Stimulated activated CD8-positive, alpha-beta memory T cell treated with anti-CD3 and anti-CD28 coated beads, Interleukin-15, amount 100 ng/mL, for 24 hours (primary cell): ENCODE measurements at places on chromosomes 13 and 19.

DNA sequence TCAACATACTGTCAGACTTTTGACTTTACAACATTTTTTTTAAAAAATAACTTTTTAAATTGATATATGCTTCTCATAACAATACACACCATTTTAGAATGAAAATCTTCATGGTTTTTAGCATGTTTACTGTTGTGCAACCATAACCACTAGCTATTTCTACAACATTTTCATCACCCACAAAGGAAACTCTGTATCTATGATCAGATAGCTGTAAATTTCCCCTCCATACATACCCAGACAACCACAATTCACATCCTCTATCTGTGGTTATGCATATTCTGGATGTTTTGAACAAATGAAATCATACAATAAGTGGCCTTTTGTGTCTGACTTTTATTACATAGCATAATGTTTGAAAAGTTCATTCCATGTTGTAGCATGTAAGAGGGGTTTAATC, 1666.0 kb downstream of the EFNB2 start:
- DNase-seq = no peak

GRCh38 chr13:23766283-23766682, 122.9 kb downstream of the MIPEP start:
- no peak for DNase-seq

GRCh38 chr13:50069261-50069660, 54.0 kb downstream of the KCNRG start:
- no peak for DNase-seq

- no peak for DNase-seq
These were observed 9.5 kb upstream of the MED26 start for GRCh38 chr19:16637535-16637934.

- no peak for DNase-seq
These were observed 10.1 kb downstream of the C19orf38 start for GRCh38 chr19:10858204-10858828.

DNA sequence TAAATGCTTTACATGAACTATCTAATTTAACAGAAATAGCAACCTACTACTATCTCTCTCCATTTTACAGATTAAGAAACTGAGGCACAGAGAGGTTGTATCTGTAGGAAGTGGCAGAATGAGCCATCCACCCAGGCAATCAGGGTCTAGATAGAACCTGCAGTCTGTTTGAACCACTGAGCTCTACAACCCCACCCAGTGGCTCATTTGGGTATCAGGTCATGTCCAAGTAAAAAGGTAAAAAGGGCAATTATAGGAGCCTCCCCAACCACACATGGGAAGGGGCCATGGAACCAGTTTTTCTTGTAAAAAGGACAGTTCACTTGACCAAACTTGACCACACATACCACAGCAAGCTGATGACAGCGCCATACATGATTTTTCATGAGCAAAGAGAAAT, 92.9 kb upstream of the SGCG start:
- DNase-seq = no peak

GRCh38 chr19:33553530-33554310, 32.1 kb upstream of the PEPD start:
- no peak for DNase-seq

DNA sequence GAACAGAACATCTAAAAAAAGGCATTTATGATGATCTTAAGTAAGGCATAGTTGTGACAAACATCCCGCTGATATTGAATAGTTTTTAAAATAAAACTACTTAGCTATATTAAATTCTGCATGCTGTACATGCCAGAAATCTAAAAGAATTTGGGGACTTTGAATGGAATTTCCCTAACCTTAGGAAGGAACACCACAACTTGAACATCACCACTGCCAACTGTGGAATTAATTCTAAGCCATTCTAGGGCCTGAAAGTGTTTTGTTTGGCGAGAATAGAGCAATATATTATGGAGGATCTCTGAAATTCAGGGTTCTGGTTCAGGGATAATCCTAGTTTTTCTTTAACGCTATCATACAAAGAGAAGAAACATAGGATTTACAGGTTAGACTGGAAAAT, 17.8 kb upstream of the LATS2 start:
- no peak for DNase-seq

DNA sequence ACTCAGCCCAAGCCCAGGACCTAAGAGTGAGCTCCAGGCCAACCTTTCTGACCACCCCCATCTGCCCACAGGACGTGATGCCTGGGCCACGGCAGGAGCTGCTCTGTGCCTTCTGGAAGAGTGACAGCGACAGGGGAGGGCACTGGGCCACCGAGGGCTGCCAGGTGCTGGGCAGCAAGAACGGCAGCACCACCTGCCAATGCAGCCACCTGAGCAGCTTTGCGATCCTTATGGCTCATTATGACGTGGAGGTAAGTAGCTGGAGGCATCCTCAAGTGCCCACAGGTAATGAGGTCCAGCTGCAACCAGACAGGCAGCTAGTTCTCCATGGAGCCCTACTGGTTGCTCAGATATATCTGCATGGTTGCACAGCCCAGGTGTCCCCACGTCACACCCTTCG, 14.8 kb downstream of the DDX39A start:
- DNase-seq = no peak

DNA sequence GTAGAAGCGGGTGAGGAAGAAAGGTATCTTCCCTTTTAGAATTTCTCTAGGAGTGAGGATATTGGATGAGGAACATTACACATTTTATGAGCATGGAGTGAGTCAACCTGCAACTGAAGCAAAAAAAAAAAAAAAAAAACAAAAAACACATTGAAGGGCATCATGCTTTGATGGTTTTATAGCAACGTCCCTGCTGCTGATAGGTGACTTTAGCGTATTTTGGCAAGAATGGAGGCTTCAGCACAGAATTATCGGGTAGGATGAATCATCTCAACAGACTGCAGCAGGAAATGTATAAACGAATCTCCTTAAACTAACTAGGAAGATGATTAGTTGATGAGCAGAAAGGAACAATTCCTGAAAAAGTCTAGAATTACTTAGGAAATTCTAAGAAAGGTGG, 1359.6 kb upstream of the ATXN8OS start:
- no peak for DNase-seq

GRCh38 chr13:111548301-111548700, 227.9 kb downstream of the TEX29 start:
- no peak for DNase-seq

- DNase-seq = no peak
These were observed 67.5 kb downstream of the LATS2 start for GRCh38 chr13:20993661-20994440.

DNA sequence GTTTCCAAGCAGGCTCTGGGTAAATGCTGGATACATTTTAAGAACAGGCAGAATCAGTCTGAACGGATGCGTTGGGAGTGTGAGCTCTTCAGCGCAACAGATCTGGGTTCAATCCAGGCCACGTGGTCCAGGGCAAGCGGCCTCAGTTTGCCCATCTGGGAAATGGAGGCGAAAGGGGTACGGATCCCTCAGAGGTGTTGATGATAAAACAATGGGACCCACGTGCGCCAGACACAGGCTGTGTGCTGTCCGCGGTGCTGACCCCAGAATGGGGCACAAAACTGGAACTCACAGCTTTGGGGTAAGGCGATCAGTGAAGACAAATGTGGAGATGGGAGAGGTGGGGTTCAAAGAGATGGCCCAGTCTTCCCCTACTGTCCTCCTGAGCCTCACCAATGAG, 13.1 kb upstream of the PDE4C start:
- DNase-seq = no peak

DNA sequence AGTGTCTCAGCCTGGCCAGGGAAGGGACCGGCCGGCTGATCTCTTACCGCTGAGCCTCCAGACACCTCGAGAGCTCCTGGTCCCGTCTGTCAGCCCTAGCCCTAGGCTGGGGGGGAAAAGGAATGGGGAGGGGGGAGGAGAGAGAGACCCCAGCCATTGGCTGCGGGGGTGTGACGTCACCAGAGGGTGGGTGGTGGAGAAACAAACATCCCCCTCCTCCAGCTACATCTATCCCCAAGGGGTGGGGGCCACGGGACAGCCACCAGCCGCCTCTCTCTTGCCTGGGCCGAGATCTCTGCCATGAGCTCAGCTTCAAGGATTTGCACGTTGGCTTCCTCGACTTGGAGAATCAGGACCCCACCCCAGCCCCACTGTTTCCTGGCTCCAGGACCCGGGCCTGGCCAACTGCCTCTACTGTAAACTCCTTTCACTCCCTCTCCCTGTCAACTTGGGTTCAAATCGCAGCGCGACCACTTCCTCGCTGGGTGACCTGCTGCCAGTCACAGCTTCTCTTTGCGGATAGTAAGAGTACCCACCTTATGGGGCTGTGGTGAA, at the start of gene PRX:
Gene PRX (minus strand): TSS at position 88 of the 555 bp plus-strand sequence. CDS start 5,446 bp downstream, outside the sequence.
- no peak for DNase-seq

DNA sequence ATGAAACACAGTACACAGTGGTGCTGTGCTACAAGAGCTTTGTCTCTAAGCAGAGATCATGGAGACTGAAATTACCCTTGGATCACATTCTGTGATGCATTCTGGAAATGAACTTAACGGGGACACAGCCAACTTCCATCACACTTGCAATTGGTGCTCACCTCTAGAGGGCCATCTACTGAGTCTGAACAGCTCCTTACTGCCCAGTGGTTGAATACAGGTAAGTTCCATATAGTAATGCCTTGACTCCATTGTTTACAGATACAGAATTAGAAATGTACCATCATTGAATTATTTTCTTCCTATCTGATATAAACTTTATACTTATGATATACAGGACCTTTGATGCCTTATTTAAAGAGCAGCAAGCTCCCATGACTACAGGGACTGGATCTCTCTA, 686.4 kb downstream of the PCDH9 start:
- DNase-seq = no peak

GRCh38 chr19:13978351-13979243, 26.3 kb downstream of the DCAF15 start:
- no peak for DNase-seq

DNA sequence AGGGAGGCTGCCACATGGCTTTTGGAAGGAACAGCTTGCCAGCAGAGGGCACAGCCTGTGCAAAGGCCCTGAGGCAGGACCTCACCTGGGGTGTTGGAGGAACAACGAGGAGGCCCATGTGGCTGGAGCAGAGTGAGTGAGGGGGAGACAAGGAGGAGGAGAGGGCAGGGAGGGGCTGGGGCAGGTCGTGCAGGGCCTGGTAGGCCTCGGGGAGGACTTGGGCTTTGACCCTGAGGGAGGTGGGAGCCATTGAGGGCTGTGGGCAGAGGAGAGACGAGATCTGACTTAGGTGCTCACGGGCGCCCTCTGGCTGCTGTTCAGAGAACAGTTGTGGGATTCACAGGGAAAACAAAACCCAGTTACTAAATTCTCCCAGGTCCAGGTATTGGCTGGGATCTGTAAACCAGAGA, 25.2 kb downstream of the ZNRF4 start:
- no peak for DNase-seq

- no peak for DNase-seq
These were observed 24.4 kb downstream of the EPSTI1 start for GRCh38 chr13:42967660-42968059.

- no peak for DNase-seq
These were observed 104.4 kb upstream of the LSM14A start for GRCh38 chr19:34067861-34068271.

DNA sequence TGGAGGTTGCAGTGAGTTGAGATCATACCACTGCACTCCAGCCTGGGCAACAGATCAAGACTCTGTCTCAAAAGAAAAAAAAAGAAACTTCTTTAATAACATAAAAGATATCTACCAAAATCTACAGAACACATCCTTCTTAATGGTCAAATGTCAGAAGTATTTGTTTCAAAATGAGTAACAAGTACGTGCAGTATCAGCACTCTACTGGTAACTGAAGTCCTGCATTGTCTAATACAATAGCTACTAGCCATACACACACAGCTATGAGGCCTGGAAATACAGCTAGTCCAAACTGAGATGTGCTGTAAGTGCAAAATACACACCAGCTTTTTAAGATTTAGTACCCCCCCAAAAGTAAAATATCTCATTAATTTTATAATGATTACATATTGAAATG, 88.1 kb downstream of the TSC22D1 start:
- no peak for DNase-seq

DNA sequence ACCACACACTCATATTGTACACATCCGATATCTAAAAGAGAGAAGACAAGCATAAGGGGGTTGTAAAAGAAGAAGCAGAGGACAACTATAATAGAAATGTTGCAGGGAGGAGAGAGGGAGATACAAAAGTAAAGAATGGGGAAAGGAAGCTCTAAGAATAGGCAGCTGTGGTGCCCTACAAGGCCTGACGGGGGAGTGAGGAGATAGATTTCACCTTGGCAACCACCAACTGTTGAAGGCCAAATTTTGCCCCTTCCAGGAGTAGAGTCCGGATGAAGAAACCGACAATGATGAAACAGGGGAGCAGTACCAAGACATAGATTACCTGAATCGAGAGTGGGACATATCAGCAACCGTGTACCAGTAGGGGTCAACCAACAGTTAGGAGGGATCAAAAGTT, 15.9 kb downstream of the SLC6A16 start:
- no peak for DNase-seq

DNA sequence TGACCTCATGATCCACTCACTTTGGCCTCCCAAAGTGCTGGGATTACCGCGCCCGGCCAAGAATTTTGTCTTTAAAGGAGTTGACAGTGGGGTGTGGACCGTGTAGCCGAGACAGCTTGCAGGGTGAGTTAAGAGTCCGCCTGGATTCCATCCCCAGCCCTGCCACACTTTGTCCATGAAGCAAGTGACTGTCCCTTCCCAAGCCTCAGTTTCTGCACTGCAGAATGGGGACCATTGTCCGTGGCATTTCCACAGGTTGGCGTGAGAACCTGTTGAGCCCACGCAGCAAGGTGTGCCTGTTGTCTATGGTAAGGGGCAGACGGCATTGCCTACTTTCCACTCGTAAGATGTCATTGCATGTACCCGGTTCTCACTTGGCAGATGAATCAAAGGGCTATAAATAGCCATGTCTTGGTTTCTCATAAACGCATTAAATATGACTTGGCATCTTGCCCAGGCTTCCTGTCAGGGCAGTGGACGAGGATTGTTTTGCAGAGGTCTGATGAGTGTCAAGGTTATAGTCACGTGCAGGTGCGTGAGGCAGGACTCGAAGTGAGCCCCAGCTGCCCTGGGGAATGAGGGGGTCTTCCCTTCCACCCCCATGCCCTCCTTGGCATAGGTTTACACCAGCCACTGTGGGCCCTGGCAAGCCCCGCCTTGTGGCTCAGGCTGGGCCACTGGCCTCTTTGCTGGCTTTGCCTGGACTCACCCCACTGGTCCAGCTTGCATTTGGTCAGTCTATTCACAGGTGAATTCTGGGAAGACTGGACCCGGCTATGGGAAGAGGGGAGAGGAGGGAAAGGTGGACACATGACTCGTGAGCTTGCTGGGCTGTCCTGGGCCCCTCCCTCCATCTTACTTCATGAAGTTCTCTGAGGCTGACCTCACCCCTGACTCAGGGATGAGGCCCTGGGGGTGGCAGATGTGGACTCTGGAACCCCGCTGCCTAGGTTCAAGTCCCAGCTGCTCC, 14.6 kb downstream of the FAM187B start:
- DNase-seq = no peak

DNA sequence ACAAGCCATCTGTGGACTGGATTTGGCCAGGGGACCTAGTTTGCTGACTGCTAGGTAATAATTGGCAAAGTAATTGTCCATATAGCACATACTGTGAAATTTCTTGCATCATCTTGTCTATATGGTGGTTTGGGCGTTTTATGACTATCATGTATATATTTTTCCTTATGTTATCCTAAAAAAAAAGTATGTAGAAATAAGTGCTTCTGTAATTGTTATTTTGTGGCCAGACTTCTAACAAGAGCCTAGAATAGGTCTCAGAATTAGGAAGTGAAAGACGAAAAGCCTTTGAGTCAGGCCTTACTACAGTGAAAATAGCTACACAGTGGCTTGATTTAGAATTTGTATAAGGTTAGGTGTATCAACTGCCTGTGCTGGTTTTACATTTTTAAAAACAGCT, 4.2 kb downstream of the FNDC3A start:
- DNase-seq = no peak

- DNase-seq = no peak
These were observed 41.2 kb upstream of the TNFSF11 start for GRCh38 chr13:42532561-42533335.
